ENCODE measurements at places on chromosomes 5 and 9.

DNA sequence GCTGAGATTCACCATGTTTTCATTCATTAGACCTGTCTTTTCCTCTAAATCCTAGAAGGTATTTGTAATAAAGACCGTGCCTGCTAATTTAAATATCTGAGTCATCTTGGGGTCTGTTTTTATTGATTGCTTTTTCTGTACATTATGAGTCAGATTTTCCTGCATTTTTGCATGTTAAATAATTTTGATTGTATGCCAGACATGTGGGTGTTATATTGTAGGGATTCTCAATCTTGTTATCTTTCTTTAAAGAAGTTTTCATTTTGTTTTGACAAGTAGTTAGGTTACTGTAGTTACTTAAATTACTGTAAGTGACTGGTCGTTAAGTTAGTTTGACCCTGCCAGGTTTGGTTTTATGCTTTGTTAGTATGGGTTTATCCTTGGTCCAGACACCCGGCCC, 35.1 kb downstream of the EXOSC2 start:
- DNase-seq, result no peak

DNA sequence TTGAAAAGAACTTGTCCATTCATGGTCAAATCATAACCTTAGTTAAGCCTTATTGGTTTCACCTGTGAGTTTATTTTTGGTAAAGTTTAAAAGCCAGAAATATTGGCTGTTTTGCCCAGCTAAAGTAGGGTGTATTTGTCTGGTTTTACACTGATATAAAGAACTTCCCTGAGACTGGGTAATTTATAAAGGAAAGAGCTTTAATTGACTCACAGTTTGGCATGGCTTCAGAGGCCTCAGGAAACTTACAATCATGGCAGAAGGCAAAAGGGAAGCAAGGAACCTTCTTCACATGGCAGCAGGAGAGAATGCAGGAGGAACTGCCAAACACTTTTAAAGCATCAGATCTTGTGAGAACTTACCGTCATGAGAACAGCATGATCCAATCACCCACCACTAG, 55.3 kb downstream of the JAKMIP2 start:
- no peak for DNase-seq

GRCh38 chr5:147996379-147996778, 67.4 kb upstream of the SPINK5 start:
- DNase-seq, result no peak

DNA sequence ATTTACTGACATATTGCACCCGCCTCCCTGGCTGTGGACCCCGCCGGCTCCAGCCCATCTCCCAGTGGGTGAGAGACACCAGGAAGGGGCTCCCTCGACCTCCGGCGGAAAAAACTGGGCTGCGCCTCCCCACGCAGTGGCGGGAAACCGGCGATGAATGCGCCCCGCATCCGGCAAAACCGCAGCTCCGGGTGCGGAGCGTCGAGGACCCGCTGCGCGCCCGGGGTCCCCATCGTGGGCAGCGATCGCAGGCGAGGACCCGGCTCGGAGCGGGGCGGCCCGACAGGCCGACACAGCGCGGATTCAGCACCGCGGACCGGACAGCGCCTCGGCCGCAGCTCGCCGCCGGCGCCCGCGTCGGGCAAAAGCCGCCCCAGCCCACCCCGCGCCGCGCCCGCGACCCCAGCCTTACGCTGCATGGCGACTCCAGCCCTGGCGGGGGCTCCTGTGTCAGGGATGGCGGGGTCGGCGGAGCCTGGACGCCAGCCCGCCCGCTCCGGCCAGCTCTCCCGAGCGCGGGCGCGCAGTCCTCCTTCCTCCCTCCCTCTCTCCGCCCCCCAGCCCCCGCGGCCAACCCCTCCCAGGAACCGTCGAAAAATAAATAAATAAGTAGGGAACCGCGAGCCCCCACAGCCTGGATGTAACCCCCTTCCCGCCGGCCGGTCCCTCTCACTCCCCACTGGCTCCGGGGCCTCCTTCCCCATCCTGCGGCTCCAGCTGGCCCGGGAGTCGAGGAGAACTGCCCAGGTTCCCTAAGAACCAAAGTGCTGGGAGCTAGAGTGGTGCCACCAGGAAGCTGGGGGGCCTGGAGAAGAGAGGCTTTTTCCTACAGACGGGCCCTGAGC, 3.1 kb downstream of the LHX3 start:
- no peak for DNase-seq

DNA sequence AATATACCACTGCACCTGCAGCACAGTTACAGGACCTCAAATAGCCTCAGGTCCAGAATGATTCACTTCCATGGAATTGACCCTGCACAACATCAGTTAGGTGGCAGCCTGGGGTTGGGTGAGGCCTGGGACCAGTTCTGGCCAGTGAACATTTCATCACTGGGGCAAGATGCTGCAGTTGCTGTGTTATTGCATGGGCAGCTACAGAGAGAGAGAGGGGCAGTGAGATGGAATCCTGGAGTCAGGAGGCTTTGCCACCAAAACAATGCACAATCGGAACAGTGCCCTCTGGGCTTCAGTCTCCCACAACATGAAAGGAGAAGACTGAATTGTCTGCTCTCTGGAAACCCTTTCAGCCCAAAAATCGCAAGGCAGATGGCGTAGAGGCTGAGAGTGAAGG, 51.8 kb downstream of the SH3TC2 start:
- no peak for DNase-seq

DNA sequence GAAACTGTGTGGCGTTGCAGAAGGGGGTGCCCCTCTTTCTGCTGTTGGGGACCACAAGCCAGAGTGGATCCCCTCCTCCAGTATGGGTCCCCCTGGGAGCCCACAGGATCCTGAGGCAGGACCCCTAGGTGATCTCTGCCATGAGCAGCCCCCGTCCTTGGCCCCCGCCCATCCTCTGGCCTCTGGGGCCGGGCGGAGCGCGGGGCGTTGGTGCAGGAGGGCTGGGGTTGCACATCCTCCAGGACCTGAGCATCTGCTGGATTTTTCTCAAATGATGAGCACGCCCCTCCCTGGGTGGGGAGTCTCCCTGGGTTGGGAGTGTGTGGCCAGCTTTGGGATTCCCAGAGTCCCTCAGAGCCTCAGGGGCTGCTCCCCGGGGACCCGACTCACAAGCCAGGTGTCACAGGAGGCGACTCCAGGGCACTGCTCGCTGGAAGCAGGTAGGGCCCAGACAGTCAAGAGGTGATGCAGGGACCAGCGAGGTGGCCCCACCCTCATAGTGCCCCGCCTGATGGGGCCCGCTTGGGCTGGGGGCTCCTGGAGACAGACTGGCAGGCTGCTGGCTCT, 26.7 kb upstream of the UBAC1 start:
- no peak for DNase-seq

DNA sequence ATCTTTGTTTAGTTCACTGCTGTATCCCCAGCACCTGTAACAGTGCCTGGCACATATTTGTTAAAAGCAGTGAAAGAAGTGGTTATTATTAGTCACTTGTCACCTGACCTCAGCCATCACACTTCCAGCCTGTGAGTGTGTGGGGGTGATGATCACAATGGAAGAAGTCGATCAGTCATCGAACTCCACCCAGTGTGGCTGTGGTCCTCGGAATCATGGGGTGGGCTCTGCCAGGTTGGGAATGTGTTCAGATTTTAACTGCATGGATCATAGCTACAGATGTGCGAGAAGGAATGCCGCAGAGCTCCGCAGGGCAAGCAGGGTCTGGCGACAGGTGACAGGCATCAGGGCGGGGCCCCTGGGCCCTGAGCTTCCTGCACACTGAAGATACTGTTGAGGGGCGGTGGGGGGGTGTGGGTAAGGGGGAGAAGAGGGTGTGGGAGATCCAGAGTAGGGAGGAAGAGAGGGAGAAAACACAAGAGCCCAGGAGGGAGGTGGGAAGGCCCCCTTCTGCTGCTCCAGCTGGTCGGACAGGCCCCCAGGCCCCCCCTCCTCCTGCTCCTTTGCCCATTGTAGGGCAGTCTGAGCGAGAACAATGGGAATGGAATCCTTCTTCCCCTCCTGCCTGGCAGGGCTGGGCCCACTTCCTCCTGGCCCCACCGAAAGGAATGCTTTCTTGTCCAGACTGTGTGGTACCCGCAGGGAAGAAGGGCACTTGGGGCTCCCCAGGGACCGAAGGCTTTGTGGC, 89.6 kb downstream of the SPRY4 start:
- DNase-seq, result peak; percentile 4

- DNase-seq, result peak; percentile 27
These were observed 765 bp downstream of the MARCHF6 start for GRCh38 chr5:10354048-10354872.

DNA sequence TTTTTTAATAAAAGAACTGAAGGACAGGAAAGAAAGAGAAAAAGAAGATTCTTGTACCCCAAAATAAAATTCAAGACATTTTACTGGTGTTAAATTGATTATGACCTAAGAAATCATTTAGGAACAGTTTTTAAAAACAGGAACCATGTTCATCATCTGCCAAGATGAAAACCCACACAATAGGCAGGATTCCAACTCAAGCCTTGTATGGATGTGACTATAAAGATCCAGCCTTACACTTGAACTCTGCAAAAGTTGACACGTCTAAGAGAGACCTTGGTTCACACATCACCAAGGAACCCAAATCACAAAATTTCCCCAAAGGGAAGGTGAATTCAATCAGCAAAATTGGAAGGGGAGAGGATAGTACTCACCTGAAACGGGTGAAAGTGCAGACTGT, 82.6 kb downstream of the SMIM23 start:
- DNase-seq, result no peak

- no peak for DNase-seq
These were observed 11.1 kb downstream of the VAV2 start for GRCh38 chr9:133980864-133981588.

DNA sequence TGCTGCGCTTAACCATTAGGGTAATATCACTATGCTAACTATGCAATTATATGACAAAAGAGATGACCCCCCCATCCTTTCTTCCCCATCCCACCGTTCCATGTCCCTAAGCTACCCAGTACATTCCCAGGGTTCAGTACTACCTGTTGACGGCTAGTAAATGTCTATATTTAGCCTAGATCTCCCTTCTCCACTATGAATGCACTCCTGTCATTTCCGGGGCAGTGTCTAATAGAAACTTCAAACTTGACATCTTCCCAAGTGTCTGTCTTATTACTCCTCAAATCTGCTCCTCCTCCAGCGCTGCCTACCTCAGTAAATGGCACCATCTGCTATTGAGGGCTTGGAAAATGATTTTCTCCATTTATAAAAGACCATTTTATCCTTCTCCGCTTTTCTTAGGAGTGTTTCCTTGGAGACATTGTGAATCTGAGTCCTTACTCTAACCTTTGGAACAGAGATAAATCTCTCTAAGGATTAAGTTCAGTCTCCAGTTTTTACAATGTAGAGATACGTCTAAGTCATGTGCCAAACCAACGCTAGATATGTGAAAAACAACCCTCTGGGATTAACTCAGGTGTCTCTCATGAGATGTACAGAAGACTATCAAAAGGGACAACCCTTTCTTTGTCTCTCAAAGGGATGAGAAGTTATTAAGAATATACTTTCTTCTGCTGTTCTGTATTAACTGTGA, 114.9 kb downstream of the BNC2 start:
- DNase-seq, result no peak

- no peak for DNase-seq
These were observed 765.3 kb downstream of the MTRR start for GRCh38 chr5:8634219-8634618.
